ENCODE measurements at places on chromosomes 7 and 10.

GRCh38 chr7:106216517-106216922 is 68.3 kb downstream of the NAMPT start:
- no peak for DNase-seq

GRCh38 chr10:100100651-100101184 is 19.0 kb upstream of the CPN1 start:
- no peak for DNase-seq

DNA sequence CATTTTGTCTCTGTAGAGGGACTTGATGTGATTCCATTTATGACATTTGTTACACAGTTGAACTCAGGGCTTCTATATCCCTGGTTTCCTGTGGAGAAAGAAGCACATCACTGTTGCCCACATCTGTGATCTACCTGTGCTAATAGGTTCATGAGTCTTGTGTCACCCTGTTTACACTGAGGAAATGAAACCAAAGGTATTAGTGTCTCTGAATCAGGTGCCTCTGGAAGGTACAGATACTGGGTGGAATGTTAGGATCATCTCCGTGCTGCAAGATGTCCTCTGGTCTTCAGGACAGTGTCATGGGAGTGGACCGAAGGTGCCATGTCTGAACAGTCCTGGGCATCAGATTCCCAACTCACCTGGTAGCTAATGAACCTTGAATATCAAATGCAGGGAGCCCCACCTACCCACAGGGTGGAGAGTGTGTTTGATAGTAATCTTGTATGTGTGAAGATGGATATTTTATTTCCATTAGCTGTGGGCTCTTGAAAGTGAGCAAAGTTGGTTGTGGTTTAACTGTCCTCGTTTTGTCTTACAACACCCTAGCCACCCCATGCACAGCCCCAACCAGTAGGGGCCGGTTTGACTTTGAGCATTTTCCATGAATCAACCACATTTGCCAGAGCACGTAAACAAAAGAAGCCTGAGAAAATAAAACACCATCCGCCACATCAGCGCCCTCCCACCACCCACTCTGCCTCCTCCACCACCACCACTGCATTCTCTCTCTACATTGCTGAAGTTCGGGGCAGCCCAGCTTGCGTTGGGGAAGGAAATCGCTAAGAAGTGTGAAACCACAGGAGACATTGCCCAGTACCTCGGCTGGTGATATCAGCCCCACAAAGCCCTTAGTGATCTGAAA is 40.7 kb downstream of the TARP start:
- DNase-seq = peak; percentile 62

DNA sequence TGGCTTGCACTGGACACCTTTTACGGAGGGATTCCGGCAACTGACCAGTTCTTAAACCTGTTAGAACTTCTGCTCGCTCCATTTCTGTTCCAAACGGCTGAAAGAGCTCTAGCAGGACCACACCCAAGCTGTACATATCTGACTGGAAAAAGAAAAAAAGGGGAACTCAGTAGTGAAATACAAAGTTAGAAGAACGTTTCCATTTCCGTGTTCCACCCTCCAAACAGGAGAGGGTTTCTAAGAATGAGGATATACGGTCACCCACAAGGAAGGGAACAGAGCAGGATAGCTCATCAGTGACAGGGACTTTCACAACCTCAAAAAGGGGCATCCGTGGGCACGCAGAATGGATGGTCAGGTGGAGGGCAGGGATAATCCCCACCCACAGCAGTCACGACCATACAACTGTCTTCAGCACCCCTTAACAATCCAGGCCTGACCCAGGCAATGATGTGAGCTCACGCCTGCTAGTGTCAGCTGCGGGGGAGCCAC is 4.3 kb upstream of the ANKRD61 start:
- no peak for DNase-seq

Measured in stimulated activated CD4-positive, alpha-beta T cell treated with anti-CD3 and anti-CD28 coated beads, Interleukin-12 subunit alpha, Interleukin-12 subunit beta, amount 100 ng/mL, for 48 hours (primary cell).